ENCODE measurements at places on chromosomes 16 and 17. TPM values are rescaled to one million over a fixed set of nuclear protein-coding genes. Genes with fewer than 3 reads are reported as not detected.

GRCh38 chr17:81489998-81490992, 22.3 kb downstream of the ACTG1 start:
- no peak overlapping the region for H3K4me3 ChIP-seq
- H3K4me1 ChIP-seq: peaks cover 4% of the 10 kb centered on the region
- H3K36me3 ChIP-seq: no peaks in the 10 kb centered on the region
- no peaks in the 10 kb centered on the region for H3K27me3 ChIP-seq
- H3K27ac ChIP-seq: no peak overlapping the region

- H3K4me1 ChIP-seq: no peaks in the 10 kb centered on the region
- H3K36me3 ChIP-seq: no peaks in the 10 kb centered on the region
- no peak overlapping the region for H3K27ac ChIP-seq
- no peaks in the 10 kb centered on the region for H3K27me3 ChIP-seq
- no peak overlapping the region for H3K4me3 ChIP-seq
- no peak for DNase-seq
These were observed 44.9 kb upstream of the XYLT1 start for GRCh38 chr16:17515421-17516210.

DNA sequence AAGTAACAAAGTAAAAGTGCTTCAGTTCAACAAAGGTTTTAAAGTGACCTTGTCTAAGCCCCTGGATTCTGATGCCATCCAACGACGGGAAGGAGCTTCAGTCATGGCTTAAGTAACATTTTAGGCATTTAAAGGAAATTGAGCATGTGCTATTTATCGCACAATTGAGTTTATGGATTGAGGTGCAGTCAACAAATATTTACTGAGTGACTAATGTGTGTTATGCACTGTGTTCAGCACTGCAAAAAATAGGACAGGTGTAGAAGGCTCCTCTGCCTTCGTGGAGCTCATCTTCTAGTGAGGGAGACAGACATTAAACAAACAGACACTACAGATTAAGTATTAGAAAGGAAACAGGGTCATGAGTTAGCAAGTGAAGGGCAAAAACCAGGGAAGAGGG, 12.5 kb downstream of the TMIGD1 start:
- H3K4me1 ChIP-seq: no peaks in the 10 kb centered on the region
- H3K4me3 ChIP-seq: no peak overlapping the region
- H3K36me3 ChIP-seq: no peaks in the 10 kb centered on the region
- DNase-seq: no peak
- no peaks in the 10 kb centered on the region for H3K27me3 ChIP-seq

DNA sequence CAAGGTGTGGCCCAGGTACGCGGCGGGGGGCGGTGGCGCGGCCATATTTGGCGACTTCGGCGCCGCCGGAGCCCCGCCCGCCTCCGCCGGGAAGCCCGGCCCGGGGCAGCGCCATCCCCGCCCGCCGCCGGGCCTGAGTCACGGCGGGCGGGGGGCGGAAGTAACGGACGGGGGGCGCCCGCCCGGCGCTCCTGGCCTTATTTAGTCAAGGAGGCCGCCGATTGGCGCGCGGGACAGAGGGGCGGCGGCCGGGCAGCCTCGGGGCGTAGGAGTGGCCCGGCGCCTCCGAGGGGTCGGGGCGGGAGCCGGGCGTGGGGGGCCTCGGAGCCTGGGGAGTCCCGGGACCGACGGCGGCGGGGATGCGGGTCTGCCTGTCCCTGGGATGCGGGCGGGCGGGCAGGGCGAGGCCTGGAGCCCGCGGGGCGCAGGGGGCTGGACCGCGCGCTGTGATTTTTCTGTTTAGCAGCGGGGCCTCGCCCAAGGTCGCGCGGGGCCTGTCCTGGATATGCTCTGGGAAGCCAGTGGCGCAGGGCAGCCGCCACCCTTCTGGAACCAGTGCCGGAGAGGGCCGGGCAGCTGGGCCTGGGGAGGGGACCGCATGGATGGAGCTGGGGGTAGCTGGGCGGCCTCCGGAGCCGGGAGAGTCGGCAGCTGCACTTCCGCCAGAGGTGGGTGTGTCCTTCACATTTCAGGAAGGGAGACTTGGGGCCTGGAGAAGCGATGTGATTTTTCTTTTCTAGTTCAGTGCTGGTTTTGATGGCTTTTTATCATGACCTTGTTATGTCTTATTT, 2.3 kb upstream of the ACTG1 start:
- H3K27ac ChIP-seq: peak overlapping the region; percentile 99
- H3K36me3 ChIP-seq: peaks cover 19% of the 10 kb centered on the region
- DNase-seq: peak; percentile 79
- peak overlapping the region; percentile 73 for H3K4me3 ChIP-seq
- H3K4me1 ChIP-seq: peaks cover 44% of the 10 kb centered on the region

GRCh38 chr16:8852534-8852933, 16.3 kb downstream of the CARHSP1 start:
- H3K27me3 ChIP-seq: no peaks in the 10 kb centered on the region
- DNase-seq: no peak
- H3K36me3 ChIP-seq: peaks cover 52% of the 10 kb centered on the region

- no peak overlapping the region for H3K4me3 ChIP-seq
- H3K27ac ChIP-seq: peak overlapping the region; percentile 75
These were observed 12.2 kb downstream of the BANP start for GRCh38 chr16:87963400-87963799.

GRCh38 chr17:81251094-81251708, 12.1 kb downstream of the NDUFAF8 start:
- peak; percentile 53 for DNase-seq
- H3K36me3 ChIP-seq: no peaks in the 10 kb centered on the region
- H3K4me3 ChIP-seq: no peak overlapping the region
- no peaks in the 10 kb centered on the region for H3K27me3 ChIP-seq

GRCh38 chr17:41490000-41490990, 585 bp upstream of the KRT36 start:
- H3K27me3 ChIP-seq: no peaks in the 10 kb centered on the region
- H3K27ac ChIP-seq: no peak overlapping the region
- H3K4me3 ChIP-seq: no peak overlapping the region
- H3K36me3 ChIP-seq: no peaks in the 10 kb centered on the region
- DNase-seq: no peak

DNA sequence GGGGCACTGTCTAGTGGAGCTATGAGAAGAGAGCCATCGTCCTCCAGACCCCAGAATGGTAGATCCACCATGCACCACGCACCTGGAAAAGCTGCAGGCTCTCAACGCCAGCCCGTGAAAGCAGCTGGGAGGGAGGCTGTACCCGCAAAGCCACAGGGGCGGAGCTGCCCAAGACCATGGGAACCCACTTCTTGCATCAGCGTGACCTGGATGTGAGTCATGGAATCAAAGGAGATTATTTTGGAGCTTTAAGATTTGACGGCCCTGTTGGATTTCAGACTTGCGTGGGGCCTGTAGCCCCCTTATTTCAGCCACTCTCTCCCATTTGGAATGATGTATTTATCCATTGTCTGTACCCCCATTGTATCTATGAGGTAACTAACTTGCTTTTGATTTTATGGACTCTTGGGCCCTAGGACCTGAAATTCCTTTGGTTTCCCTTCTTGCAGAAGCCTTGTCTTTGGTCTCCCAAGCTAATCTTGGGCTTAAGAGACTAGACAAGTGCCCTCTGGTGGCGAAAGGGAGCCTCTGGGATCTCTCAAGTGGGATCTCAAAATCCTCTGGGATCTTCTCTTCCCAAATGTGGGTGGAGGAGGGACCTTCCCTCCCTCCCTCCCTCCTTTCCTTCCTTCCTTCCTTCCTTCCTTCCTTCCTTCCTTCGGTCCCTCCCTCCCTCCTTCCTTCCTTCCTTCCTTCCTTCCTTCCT, 58.2 kb upstream of the HAPSTR1 start:
- H3K27me3 ChIP-seq: no peaks in the 10 kb centered on the region
- no peaks in the 10 kb centered on the region for H3K36me3 ChIP-seq
- H3K4me3 ChIP-seq: no peak overlapping the region
- DNase-seq: peak; percentile 51
- H3K4me1 ChIP-seq: no peaks in the 10 kb centered on the region
- no peak overlapping the region for H3K27ac ChIP-seq

ERBB2 gene
- polyA plus RNA-seq: 32.2 TPM

KRT17 gene
- 47.2 TPM for polyA plus RNA-seq

ADGRG3 gene
- polyA plus RNA-seq: 66.2 TPM

All from lung (tissue), 17 donors.